ENCODE measurements at places on chromosomes 13 and 19.

DNA sequence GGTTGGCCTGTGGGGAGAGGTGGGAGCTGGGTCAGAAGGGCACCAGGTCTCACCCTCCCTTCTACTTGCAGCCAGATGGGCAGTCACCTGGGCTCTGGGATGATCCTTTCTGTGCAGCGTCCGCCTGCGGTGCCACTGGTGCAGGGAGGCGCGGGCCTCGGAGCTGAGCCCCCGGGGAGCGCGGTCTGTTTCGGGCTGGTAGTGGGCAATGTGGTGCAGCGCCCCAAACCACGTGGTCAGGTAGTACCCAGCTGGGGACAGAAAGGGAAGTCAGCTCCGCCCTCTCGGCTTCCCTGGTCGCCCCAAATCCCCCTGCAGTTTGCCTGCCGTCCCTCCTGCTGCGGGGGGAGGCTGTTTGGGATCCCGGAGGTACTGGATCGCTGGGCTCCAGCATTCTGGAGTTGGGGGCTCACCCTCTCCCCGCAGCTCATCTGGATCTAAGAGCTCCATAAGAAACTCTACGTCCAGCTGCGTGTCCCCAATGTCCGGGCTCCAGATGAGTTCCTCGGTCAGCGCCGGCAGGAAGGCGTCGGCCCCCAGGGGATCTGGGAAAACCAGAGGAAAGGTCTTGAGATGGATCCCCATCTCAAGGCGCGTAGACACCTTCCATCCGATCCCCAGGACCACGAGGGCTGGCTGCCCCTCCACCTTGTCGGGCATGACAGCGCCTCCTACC is 8.8 kb downstream of the RINL start:
- no peak for DNase-seq

DNA sequence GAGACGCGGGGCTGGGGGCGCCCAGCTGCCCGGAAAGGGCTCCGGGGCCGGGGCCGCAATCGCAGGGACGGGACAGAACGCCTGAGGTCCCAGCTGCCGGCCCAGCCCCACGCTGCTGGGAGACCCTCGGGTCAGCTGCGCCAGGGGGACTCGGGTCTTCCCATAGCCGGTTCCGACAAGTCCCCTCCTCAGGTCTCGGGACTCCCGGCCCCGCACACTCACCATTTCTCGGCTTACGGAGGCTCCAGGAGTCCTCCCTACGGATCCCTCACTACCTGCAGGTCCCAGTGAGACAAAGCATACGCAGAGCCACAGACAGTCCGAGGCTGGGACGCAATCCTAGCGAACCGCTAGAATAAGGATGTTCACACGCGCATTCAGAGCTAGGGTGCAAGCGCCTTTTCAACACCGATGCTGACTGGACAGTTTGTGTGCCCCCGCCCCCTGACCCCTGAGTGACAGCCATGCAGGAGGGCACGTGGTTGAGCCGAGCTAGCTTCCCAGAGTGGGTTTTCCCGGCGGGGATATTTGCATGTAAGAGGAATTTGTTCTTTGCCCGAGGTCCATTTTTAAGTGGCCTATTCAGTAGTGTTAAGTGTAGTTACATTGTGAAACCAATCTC is 13.6 kb downstream of the ZNF490 start:
- no peak for DNase-seq

- no peak for DNase-seq
Observed at GRCh38 chr13:24654741-24655140, 25.5 kb upstream of the ATP12A start.

DNA sequence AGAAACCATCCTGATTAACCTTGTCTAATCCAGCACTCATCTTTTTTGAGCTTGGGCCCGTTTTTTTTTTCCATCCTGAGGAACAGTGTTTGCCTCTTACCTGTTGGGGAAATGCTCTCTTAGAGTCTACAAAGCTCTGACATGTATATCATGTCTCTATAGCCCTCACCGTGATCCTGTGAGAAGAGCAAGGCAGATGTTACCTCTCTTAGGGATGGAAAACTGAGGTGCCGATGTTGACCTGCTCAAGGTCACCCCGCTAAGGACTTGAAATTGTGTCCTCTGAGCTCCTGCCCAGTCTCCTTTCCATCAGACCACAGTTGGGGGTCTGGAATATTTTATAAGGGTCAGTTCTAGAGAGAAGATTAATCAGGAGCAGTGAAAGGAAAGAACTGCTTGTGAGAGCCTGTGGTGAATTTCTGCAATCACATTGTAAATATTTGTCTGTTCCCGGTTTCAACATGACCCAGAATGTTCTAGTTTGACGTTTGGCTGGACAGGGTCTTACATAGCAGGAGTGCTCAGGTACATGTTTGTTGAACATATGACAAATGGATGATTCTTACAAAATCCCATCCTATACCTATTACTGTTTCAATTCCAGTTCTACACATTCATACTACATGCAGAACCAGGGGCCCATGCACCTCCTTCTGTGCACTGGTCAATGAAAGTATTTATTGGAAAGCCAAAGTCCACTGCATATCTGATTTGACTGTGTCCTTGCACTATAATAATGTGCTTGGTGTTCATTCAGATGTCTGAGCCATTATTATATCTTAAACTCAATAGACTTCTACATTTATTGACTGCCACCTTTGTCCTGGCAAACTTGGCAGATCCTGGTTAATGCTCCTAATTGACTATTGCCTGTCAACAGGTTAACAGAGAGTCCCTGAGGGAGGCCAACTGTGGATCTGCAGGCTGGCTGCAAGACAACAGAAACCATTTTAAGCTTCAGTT is 12.1 kb downstream of the SLC25A15 start:
- no peak for DNase-seq

- DNase-seq: no peak
Observed at GRCh38 chr19:8261881-8262280, 46.3 kb downstream of the CD320 start.

Measured in globus pallidus (tissue), 1 donor.